Activated CD8-positive, alpha-beta memory T cell treated with anti-CD3 and anti-CD28 coated beads for 1 hour (primary cell): ENCODE measurements at places on chromosomes 4 and X.

- no peak for DNase-seq
These were observed 17.7 kb downstream of the PPP4R3C start for GRCh38 chrX:27445438-27445837.

DNA sequence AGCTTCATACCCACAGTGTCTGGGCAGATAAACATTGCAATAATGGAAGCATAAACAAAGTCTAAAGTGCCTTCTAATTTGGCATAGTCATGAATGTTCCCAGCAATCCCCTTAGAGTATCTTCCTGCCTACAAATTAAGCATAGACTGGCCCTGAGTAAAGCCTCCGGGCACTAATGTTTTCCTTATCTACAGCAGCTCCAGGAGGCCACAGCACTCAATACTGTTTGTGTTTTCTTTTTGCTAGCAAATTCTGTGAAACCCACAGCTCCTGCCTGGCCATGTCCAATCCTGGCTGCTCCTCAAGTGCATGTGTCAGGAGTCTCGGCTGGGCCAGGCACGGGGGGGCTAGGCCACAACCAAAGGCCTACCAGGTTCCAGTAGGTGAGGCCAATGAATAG is 102.7 kb upstream of the TBC1D9 start:
- no peak for DNase-seq

- DNase-seq, result no peak
These were observed 24.1 kb upstream of the COQ2 start for GRCh38 chr4:83308672-83309071.

- DNase-seq, result no peak
These were observed 10.7 kb downstream of the ATP8A1 start for GRCh38 chr4:42646013-42646784.

DNA sequence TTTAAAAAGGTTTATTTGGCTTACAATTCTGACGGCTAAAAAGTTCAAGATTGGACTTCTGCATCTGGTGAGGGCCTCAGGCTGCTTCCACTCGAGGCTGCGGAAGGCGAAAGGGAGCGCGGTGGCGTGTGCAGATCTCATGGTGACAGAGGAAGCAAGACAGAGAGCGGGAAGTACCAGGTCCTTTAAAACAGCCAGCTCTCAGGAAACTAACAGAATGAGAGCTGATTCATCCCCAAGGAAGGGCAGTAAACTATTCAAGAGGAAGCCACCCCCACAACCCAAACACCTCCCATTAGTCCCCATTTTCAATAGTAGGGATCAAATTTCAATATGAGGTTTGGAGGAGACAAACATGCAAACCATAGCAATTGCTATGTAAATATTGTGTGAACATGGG is 2144.2 kb upstream of the AGA start:
- no peak for DNase-seq

- DNase-seq, result no peak
These were observed 1.9 kb downstream of the EFNB1 start for GRCh38 chrX:68830419-68831404.

DNA sequence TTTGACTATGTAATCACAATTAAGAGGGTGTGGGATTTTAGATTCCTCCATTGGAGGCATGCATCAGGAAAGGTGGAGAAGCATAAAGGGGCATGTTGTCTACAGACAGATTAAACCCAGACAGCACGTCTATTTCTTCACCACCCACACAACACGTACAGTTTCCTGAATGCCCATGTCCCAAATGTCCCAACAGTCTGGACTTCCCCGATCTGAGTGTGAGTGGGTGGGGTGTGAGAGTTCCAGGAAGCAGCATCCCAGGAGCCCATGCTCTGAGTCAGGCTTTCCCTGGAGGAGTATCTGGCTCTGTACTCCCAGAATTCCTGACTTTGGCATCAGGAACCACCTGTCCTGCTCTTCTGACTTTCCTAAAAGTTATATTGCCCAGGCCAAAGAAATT is 30.8 kb upstream of the NDP start:
- no peak for DNase-seq

- no peak for DNase-seq
These were observed 57.2 kb upstream of the RAB9B start for GRCh38 chrX:103889216-103889615.
